Inflammatory macrophage (primary cell): ENCODE measurements at places on chromosomes 4 and X.
A peak's percentile ranks its signal among the peaks of the same experiment; 100 is the strongest.

GRCh38 chr4:181807771-181808170 is 435.4 kb upstream of the TENM3 start:
- no peak for DNase-seq

DNA sequence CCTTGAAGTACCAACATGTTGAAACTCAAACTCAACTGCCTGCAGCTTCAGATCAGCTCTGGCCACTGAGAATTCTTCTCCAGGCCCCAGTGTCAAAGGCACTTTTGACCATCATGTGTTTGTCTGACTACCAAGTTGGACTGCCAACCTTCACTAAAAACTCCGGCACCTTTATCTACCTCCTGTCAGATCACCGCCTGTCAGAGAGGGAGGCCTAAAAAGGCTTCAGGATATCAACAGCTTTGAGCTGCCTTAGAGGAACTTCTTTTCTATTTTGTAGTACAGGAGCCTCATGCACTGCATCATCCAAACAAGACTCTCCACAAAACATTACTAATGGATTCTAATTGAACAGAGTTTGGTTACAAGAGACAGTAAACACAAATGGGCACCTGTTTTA is 2.8 kb downstream of the ACSL1 start:
- no peak for DNase-seq

GRCh38 chr4:138035781-138036258 is 206.3 kb downstream of the SLC7A11 start:
- DNase-seq = peak; percentile 75

- no peak for DNase-seq
Measured at GRCh38 chrX:70960730-70961129, 29.8 kb upstream of the SLC7A3 start.

DNA sequence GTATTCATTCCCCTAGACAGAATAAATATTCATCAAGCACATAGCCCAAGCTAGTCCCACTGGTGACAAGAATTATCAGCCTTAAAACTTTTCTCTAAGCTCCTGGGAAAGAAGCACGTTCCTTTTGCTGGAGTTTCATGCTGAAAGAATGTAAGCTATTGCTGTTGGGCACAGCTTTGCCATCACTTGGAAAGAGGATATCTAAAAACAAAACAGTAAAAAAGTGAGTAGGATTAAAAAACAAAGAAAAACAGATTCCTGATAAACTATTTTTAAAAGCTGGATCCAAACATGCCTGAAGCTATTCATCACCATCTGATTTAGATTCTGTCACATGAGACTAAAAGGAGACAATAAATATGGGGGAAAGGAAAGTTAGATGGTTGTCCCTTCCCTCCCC is 176.8 kb downstream of the SCFD2 start:
- DNase-seq = no peak

DNA sequence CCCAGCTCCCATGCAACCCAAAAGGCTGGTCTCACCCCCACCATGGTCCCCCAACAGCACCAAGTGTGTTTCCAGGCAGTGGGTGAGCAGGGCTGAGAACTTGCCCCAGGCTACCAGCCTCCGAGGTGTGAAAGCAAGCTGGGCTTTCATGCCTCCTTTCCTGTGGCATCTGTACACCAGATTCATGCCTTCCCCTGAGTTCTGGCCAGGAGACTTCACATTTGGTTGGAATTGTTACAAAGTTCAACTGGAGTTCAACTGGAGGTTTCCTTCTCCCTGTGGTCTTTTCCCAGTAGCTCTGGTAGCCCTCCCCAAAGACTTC is 77.6 kb upstream of the RAB40AL start:
- DNase-seq = no peak

GRCh38 chr4:19158107-19158809 is 1093.4 kb upstream of the SLIT2 start:
- no peak for DNase-seq

- peak; percentile 13 for DNase-seq
Measured at GRCh38 chrX:107646735-107647134, 18.4 kb downstream of the PRPS1 start.

DNA sequence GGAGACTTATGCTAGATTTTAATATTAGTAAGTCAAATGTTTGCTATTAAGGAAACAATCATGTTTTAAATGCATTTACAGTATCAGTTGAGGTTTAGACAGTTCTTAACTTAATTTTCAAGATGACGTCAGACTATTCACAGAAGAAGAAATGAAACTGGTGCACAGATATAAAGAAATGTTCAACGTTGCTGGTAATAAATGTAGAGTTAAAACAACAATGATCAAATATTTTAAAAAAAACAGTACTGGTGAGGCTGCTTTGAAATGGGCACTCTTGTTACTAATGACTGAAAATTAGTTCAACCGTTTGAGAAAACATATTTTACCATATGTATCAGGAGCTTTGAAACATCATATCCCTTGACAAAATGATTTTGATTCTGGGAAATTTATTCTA is 44.2 kb downstream of the ABHD18 start:
- no peak for DNase-seq

- no peak for DNase-seq
Measured at GRCh38 chrX:45348296-45348695, 147.6 kb upstream of the DIPK2B start.

DNA sequence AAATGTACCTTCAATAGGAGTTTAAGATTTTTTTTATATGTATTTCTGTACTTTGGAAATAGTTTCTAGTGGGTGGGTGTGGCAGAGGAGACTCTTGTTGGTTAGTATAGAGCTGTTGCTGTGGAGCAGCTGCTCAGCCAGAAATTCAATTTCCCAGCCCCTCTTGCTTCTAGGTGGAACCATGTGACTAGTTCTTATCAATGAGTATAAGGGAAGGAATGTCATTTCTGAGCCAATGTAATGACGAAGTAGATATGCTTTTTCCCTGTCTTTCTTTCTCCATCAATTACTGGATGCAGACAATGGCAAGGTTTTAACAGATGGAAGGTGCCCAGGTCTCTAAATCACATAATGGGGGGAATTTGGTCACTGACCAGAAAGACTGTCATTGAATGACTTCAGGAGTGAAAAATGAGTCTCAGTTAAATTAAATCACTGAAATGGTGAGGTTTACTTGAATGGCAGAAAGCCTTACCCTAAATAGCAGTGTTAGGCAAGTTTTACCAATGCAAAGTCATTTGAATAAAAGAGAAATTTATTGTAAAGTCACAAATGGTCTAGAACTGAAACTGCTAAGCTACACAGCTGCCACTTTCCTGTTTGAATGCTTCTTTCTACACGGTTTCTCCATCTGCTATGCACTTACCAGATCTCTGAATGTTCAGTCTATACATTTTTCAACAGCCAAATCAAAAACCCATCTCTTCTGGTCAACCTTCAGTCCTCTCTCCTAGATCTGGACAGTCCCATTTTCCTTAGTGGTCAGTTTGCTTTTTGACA is 795.4 kb upstream of the MAGEB2 start:
- DNase-seq = no peak

DNA sequence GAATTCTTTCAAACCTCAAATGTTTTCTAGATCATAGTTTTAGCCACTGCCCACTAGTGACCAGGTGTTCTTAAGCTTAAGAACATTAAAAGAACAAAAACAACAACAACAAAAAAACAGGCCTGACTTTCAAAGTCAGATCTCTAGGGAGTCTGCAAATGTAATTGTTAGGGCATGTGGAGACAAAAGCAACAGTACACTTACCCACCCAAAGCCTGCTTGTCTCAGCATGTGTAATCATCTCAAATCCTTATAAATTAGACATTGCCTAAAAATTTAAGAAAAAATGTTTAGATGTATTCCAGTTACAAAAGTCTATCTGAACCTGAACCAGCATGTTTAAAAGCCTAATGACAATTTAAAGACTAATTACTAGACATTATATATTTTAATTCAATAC is 79.9 kb downstream of the SLC7A11 start:
- no peak for DNase-seq

DNA sequence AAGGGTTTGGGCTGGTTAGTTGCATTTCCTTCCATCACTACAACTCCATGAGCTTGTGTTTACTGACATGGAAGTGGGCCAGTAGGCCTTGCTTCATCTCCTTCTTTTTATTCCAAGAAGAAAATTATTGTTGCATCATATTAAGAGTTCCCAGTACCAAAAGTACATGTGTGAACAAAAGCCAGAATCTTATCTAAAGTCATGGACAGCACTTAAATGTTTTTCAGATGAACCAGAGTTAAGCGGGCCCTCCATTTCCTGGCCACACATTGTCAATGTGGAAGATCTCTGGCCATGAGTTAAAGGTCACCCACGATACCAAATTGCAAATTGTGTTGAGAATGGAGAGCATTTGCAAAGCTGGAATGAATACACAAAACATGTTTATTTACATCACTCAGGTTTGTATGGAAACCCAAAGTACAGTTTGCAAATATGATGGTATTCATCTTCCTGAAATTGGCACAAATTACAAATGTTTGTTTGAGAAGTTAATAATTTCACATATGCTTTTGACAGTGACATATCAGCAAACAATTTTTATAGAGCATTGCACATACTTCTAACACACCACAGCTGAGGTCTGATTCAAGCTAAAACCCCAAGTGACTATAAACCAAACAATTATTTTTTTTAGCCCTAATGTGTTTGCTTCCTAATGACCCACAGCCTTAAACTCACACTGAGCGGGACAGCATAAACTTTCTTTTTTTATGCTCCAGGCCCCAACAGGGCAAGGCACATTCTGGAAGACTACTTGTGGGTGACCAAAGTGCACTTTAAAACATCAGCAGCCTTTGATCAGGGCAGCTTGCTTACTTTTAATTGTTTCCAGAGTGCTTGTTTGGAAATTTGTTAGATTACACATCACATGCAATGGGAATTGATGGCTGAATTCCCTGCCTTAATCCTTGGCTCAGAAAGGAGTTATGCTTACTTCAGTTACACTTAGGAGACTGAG is 502.9 kb upstream of the SLIT2 start:
- no peak for DNase-seq

DNA sequence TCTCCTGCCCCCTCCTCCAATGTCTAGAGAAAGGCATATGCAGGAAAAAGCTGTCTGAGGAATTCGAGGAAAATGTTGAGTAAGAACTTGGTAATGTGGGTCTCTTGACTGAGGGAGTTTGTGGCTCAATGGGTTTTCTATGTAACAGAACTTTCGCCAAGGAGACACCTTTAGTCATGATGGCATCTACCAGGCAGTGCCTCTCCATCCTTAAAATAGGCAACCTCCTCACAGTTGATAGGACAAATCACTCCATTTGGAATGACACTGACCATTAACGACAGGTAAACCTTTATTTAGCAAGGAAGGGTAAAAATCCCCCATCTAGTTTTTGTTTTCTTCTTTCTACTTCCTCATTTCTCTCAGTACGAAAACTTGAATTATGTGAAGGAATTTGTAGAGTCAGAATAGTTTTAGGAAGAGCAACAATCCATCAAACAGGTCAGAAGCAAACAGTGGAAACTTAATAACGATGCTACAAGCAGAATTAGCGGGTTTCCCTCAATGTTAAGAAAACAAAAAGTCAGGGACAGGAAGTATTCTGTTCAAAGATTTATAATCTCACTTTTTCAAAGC is 2.7 kb downstream of the GSX2 start:
- DNase-seq = no peak

GRCh38 chr4:90007494-90008167 is 113.0 kb downstream of the MMRN1 start:
- no peak for DNase-seq

GRCh38 chr4:147968641-147969040 is 236.8 kb downstream of the ARHGAP10 start:
- no peak for DNase-seq

DNA sequence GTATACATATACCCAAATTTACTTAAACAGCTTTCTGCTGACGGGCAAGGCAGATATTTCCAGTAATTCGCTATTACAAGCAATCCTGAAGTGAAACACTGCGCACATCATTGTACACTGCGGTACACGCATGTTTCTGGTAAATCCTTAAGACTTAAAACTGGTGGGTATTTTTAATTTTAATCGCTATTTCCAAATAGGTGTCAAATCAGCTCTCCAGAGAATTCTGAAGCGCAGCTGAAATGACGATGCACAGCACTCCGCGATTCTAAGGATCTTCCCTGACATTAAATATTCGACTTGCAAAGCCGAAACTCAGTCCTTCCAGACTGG is 361 bp downstream of the TMEM128 start:
- no peak for DNase-seq

DNA sequence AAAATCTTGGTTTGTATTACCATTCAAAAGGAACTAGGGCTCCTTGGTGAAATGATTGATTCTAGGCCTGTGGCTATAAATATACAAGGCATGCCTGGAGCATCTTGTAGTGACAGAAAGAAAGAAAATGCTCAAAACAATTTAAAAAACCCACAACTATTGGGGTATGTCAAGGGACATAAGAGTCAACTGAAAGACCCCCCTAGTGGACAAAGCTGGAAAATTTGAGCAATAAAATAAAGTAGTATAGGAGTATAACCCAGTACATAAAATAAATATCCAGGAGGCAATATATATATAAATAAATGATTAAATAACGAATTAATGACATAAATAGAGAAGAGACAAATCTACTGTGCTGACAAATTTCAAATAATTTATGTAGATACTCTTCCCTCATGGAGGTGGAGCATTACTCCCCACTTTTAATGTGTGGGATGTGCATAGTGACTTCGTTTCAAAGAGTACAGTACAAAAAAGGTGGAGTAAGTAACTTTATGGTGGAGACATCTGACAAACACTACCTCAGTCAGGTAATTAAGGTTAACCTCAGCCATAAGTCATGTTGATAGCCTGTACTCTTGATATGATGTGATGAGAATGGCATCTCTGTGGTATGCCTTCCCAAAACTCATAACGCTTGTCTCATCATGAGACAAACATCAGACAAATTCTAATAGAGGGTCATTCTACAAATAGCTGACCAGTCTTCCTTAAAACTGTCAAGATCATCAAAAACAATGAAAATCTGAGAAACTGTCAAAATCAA is 185.0 kb upstream of the GLRA2 start:
- no peak for DNase-seq

GRCh38 chr4:152063621-152064240 is 302.9 kb upstream of the GATB start:
- DNase-seq = no peak

DNA sequence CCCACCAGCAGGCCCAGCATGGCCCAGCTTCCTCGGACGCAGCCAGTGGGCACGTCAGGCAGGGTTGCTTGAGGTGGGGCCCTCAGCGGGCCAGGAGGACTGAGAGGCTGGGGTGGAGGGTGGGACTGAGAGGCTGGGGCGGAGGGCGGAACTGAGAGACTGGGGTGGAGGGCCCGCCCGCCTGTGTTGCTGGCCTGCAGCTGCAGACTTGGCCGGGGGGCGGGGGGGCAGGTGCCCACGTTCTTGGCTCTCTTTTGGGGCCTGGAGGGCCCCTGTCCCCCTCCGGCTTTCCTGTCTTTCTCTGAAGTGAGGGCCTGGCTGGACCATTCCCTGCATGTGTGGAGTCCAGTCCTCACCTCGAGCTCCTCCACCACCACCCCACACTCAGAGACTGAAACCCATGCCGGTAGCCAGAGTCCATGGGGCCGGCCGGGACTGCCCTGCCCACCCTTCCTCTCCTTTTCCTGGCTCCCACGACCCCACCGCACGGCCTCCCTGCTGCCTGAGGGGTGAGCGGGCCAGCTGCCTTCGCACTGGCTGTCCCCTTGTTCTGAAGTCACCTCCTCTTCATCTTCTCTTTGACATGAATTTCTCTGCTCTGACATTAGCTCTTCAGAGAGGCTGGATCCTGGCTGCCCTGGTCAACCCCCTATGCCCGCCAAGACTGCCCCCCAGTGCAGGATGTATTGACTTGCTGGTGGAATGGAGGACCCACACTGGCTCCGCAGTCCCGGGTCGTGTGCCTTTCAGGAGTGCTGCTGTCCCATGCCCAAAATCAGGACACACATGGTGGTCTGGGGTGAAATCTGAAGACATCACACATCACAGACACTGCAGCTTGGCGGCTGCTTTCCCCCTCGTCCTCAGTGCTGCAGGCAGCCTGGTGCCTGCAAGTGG is 10.1 kb upstream of the NKX1-1 start:
- DNase-seq = no peak
